ENCODE measurements at places on chromosomes 3 and 15. TPM values are rescaled to one million over a fixed set of nuclear protein-coding genes. Genes with fewer than 3 reads are reported as not detected.

- H3K27me3 ChIP-seq = no peaks in the 10 kb centered on the region
- H3K36me3 ChIP-seq = peaks cover 17% of the 10 kb centered on the region
- H3K27ac ChIP-seq = no peak overlapping the region
Observed at GRCh38 chr3:48696156-48696555, 10.4 kb upstream of the NCKIPSD start.

- H3K27me3 ChIP-seq = no peaks in the 10 kb centered on the region
- H3K4me1 ChIP-seq = no peaks in the 10 kb centered on the region
- DNase-seq = no peak
- no peak overlapping the region for H3K27ac ChIP-seq
Observed at GRCh38 chr3:175310046-175310445, 450.9 kb downstream of the NAALADL2 start.

DNA sequence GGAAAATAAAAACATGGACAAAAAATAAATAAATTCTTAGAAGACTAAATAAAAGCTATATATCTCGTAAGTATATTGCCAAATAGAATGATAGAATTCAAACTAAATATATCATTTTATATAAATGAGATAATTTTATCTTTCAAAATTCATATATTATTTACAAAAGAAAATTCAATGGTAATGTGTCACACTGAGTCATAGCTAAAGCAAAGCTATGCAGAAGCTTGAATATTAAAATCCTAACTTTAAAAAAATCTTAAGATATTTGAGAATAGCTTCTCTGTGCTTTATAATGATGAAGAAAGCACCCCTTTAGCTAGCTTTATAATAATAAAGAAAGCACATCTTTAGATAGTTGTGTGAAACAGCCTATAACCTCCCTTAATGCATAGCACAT is 1010.8 kb downstream of the OTOL1 start:
- no peak overlapping the region for H3K27ac ChIP-seq
- H3K4me1 ChIP-seq = no peaks in the 10 kb centered on the region
- H3K36me3 ChIP-seq = no peaks in the 10 kb centered on the region
- H3K27me3 ChIP-seq = no peaks in the 10 kb centered on the region

DNA sequence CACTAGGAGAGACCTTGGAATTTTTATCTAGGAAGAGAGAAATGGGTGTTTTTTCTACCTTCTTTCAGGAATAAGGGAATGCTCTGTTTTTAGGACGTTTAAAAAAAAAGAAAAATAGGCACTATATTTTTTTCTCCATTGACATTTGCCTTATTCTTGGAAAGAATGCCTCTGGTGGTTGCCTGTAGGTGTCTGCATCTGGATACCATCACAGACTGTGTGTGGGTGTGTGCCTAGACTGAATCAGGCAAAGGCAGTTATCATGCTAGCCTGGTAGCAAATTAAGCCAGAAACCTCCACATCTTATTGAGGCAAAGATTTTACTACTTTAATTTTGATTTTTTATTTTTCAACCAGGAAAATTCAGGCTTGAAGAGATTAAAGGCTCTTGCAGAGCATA is 513.6 kb upstream of the KCNMB2 start:
- no peaks in the 10 kb centered on the region for H3K36me3 ChIP-seq
- H3K4me3 ChIP-seq = no peak overlapping the region
- no peak for DNase-seq
- H3K27me3 ChIP-seq = no peaks in the 10 kb centered on the region
- H3K4me1 ChIP-seq = no peaks in the 10 kb centered on the region

- H3K36me3 ChIP-seq = no peaks in the 10 kb centered on the region
- no peaks in the 10 kb centered on the region for H3K4me1 ChIP-seq
- no peak for DNase-seq
Observed at GRCh38 chr3:135231737-135232136, 436.7 kb downstream of the EPHB1 start.

Gene CCDC39
- total RNA-seq = not detected

DNA sequence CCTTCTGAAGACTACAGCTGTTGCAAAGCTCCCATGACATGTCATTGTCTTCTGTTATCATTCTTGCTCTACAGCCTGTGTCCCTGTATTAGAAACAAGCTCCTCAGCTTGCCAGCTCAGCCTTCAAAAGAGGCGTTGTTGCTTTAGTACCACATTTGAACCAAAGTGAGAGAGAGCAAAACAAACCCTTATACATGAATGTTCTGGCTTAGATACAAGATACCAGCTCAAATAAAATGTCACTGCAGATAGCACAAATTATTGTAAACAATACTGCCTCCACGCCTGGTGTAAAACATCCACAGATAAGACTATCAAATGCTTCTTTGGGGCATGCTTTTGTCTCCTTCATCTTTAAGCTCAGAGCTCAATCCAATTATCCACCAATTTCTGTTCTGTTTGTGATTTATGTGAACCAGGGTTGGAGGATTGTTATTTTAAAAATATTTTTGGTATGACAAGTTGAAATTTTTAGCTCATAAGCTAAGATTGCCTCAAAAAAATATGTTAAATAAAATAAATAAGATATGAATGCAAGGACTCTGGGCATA is 403.6 kb upstream of the CDIN1 start:
- no peaks in the 10 kb centered on the region for H3K27me3 ChIP-seq
- DNase-seq = no peak
- no peak overlapping the region for H3K27ac ChIP-seq
- no peaks in the 10 kb centered on the region for H3K36me3 ChIP-seq
- no peak overlapping the region for H3K4me3 ChIP-seq

DNA sequence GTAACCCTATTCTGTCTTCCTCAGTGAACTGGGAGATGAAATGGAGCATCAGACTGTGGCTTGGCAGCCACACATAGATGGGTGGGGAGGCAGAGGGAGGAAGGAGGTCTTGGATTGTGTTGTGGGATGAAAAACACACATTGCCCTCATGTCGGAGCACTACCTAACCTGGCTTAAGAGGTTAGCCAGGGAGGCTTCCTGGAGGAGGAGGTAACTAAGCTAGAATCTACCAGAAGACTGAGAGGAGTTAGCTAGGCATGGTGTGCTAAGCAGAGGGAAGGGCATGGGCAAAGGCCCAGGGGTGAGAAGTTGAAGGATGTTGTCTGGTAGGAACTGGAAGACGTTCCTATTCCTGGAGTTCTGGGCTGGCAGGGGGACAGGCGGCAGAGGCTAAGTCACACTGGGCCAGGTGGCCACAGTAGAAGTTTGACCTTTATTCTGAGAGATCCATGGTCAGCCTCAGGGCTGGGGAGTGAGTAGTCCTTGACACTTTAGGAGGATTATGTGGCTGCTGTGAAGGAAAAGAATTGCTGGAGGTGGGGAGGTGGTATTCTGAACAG is 7.7 kb upstream of the PRKCD start:
- no peak overlapping the region for H3K27ac ChIP-seq
- no peaks in the 10 kb centered on the region for H3K36me3 ChIP-seq
- peaks cover 68% of the 10 kb centered on the region for H3K27me3 ChIP-seq
- no peak overlapping the region for H3K4me3 ChIP-seq

DNA sequence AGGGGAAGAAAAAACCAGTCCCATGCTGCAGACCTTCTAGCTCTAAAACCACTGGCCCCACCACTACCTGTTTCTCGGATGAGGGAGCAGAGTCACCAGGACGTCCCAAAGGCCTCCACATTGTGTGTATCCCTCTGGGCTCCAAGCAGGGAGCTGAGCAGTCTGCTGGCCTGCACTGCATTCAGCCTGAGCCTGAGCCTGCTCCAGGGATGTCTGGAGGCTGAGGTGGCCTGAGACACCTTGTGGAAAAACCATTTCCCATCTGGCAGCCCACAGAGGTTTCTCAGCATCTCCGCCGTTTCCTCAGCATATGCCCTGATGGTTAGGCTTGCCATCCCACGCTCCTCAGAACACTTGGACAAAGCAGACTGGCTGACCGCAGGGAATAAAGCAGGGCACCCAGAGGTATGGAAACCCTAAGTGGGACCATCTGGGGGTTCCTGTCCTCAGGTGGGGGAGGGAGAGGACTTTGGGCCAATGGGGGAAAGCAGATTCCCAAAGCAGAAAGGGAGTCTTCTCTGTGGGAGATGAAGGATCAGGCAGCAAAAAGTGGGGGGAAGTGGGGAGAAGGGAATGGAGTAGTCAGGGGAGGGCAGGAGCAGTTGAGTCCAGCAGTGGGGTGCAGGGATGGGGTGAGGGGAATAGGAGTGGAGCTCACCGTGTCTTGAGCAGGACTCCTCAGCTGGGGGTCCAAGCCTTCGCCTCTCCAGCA is at the start of gene CILP:
Gene CILP, minus strand, starts transcription at position 704 of the 712 bp plus-strand sequence. CDS start 1,718 bp downstream, outside the sequence.
- H3K27me3 ChIP-seq = peaks cover 11% of the 10 kb centered on the region
- H3K36me3 ChIP-seq = no peaks in the 10 kb centered on the region
- H3K4me1 ChIP-seq = no peaks in the 10 kb centered on the region
- no peak within 1 kb of the TSS for H3K27ac ChIP-seq
- H3K4me3 ChIP-seq = no peak within 1 kb of the TSS

DNA sequence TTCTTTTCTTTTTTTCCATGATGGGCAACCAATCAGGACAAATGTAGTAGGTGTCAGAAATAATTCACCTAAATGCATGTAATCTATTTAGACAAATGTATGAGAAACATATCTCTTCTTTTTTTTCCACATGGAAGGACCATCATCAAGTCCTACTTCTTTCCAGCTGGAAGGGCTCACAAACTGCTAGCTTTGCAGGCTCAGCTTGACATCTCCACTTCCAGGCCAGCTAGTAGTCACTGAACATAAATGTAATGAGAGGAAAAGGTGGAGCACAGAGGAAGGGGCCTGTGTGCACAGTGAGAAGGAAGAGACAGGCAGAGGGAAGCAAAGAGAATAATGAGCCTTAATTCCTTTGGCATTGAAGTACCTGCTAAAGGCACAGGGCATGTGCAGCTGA is 504.9 kb downstream of the MCTP2 start:
- H3K4me3 ChIP-seq = no peak overlapping the region
- H3K27ac ChIP-seq = no peak overlapping the region
- H3K4me1 ChIP-seq = no peaks in the 10 kb centered on the region
- H3K36me3 ChIP-seq = no peaks in the 10 kb centered on the region
- no peaks in the 10 kb centered on the region for H3K27me3 ChIP-seq

GRCh38 chr3:9019259-9019961 is 56.1 kb upstream of the RAD18 start:
- H3K27ac ChIP-seq = no peak overlapping the region
- H3K36me3 ChIP-seq = no peaks in the 10 kb centered on the region
- DNase-seq = no peak
- no peaks in the 10 kb centered on the region for H3K4me1 ChIP-seq

Gene PLSCR5
- total RNA-seq = not detected

- H3K27ac ChIP-seq = no peak overlapping the region
- no peaks in the 10 kb centered on the region for H3K27me3 ChIP-seq
- H3K4me3 ChIP-seq = no peak overlapping the region
- no peaks in the 10 kb centered on the region for H3K36me3 ChIP-seq
- H3K4me1 ChIP-seq = no peaks in the 10 kb centered on the region
Observed at GRCh38 chr3:55013145-55013925, 85.5 kb upstream of the LRTM1 start.

- H3K4me3 ChIP-seq = no peak overlapping the region
- DNase-seq = no peak
- no peak overlapping the region for H3K27ac ChIP-seq
- H3K36me3 ChIP-seq = no peaks in the 10 kb centered on the region
Observed at GRCh38 chr3:133213937-133214336, 175.7 kb downstream of the TMEM108 start.

Gene A4GNT
- total RNA-seq = not detected

Gene CAPN3
- 19.8 TPM for total RNA-seq

GRCh38 chr3:159724627-159725026 is 264.0 kb upstream of the IL12A start:
- H3K4me1 ChIP-seq = no peaks in the 10 kb centered on the region
- no peak overlapping the region for H3K4me3 ChIP-seq
- H3K27me3 ChIP-seq = no peaks in the 10 kb centered on the region

DNA sequence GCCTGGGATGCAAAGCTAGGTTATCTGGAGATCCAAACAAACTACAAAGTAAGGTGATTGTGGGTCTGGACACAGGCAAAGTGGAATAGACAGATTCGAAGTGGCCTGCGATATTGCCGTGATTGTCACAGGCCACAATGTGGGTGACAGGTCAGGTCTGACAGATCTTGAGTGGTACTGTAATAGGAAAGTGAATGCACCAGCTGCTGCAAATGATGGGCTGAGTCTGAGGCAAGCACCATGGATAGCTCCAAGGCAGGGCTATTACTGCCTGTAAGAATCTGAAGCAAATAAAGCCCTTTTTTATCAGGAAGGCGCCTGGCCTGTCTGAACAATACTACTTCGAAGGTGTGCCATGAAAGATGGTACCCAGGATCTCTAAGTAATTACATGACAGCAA is 10.0 kb downstream of the ARMC8 start:
- no peaks in the 10 kb centered on the region for H3K4me1 ChIP-seq
- no peak overlapping the region for H3K27ac ChIP-seq
- peaks cover 5% of the 10 kb centered on the region for H3K36me3 ChIP-seq

DNA sequence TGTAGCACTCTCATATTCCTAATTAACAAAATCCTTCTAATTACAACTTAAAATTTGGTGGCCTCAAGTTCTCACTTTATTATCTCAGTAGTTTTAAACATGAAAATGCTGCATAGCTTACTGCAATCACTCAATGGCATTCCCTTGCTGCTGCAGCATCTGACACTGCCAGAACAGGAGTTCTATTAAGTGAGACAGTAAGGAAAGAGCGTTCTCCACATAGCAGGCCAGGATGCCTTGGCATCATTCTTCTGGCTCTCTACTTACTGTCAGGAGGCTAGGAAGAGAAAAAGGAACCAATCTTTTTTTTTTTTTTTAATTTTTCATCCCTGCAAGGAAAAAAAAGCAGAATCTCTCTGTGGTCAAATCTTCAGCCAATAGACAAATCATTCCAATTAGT is 3.2 kb downstream of the CNBP start:
- H3K4me3 ChIP-seq = no peak overlapping the region
- peaks cover 54% of the 10 kb centered on the region for H3K4me1 ChIP-seq
- peaks cover 32% of the 10 kb centered on the region for H3K36me3 ChIP-seq
- no peaks in the 10 kb centered on the region for H3K27me3 ChIP-seq
- no peak for DNase-seq

GRCh38 chr15:28904541-28905315 is 19.0 kb downstream of the APBA2 start:
- H3K27me3 ChIP-seq = no peaks in the 10 kb centered on the region
- H3K27ac ChIP-seq = no peak overlapping the region
- H3K4me3 ChIP-seq = no peak overlapping the region
- DNase-seq = no peak
- no peaks in the 10 kb centered on the region for H3K36me3 ChIP-seq

Gene RETNLB
- 0.50 TPM for total RNA-seq

GRCh38 chr3:55205990-55206389 is 278.1 kb upstream of the LRTM1 start:
- H3K4me1 ChIP-seq = no peaks in the 10 kb centered on the region
- no peak for DNase-seq
- H3K27me3 ChIP-seq = no peaks in the 10 kb centered on the region
- no peak overlapping the region for H3K27ac ChIP-seq
- H3K4me3 ChIP-seq = no peak overlapping the region
- no peaks in the 10 kb centered on the region for H3K36me3 ChIP-seq

Gene ANKUB1
- not detected for total RNA-seq

Gene PLOD2
- total RNA-seq = 0.39 TPM

Gene RBP2
- not detected for total RNA-seq

- H3K27me3 ChIP-seq = no peaks in the 10 kb centered on the region
- peaks cover 29% of the 10 kb centered on the region for H3K4me1 ChIP-seq
- no peak overlapping the region for H3K27ac ChIP-seq
Observed at GRCh38 chr15:99703603-99704443, 29.4 kb downstream of the LYSMD4 start.

Measured in T-cell (primary cell).